ENCODE measurements at places on chromosomes 3 and 15.

DNA sequence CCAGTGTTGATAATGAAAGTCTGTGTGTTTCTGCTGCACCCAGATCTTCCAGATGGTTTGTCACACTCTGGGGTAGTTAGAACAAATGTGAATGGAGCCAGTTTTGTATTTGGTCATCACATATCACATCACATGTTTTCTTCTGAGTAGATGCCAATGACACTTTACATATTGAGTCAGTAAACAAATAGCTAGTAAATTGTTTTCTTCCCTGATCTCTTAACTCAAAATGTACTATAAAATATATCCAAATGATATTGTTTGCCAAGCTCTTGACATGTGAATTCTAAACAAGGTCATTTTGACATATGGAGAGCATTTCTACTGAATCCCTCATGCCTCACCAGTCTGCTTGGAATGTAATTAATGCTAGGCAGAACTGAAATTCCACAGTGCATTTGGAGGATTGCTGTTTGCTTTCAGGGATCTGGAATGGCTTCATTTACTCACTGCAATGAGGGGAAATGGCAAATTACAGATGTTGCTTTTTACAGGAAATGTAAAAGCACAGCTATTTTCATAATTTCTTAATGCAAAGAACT lies 45.0 kb downstream of the PDHB start:
- DNase-seq: no peak

GRCh38 chr3:759106-759505 lies 333.7 kb upstream of the CNTN6 start:
- DNase-seq: no peak

- DNase-seq: no peak
Measured at GRCh38 chr3:54941690-54942362, 14.0 kb upstream of the LRTM1 start.

DNA sequence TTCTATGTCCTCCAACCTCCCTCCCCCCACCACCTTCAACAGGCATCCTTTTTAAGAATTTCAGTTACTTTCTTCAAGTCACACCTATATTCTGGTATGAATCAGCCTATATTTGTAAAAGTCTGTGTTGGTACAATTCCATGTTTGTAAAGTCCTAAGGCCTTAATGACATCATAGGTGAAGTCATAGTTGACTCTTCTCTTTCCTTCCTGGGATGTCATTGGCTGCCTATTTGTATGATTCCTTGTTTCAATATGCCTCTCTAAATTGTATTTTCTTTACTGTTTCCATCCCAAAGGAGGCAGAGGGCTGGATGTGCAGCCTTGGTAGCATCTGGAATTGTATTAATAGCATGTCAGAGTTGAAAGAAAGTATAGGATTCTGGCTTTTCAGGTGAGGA lies 56.5 kb downstream of the ADAMTSL3 start:
- DNase-seq: no peak

DNA sequence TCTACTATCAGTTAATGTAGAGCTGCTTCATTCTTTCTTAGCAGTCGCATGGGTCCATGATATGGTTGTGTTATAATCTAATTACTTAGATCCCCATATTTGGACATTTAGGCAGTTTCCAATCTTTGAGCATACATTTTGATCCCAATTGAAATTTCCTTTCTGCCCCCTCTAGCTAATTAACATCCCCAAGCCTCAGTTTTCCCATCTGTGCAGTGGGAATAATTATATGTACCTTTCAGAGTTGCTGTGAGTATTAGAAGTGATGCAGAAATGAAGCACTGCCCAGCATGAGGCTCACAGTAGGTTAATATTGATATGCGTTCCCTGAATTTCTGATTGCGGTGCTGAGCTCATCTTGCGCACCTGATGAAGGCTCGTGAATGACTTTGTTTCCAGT lies 21.8 kb downstream of the SPSB4 start:
- no peak for DNase-seq

DNA sequence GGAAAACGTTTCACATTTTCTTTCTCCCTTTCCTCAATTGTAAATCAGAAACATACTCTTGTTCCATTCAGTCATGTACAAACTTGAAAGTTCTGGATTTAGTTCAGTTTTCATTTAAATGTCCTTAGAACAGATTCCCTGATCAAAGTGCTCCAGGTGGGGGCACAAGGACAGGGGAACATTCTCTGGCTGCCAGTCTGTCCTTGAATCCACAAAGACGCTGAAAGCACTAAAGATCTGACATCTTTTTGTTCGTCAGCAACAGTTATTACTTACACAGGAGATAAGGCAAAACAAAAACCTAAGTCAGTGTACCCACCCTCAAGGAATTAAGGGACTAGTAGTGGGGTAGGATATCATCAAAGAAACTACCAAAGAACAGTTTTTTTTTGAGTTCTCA lies 139.2 kb downstream of the GHSR start:
- no peak for DNase-seq

- no peak for DNase-seq
Measured at GRCh38 chr3:31288224-31288623, 244.5 kb upstream of the STT3B start.

DNA sequence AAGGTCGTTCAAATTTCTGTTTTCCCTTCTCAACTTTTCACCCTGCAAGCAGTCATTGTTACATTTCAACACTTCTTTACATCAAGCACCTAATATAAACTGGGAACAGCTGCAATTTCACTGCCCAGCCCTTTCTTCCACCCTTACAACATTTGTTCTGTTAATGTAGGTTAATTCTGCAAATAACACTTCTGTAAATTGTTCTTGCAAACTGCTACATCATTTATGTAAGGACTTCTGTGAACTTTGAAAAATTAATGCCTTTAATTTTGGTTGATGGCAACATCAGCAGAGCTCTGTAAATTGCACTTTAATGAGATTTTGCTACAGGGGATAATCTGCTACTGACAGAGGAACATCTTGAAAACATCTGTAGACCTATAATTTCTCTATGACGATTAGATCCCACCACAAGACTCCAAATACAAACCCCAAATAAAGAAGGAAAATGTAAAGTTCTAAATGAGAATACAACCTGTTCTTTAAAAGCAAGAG lies 93.5 kb downstream of the ZIC4 start:
- no peak for DNase-seq

GRCh38 chr15:31498756-31499155 lies 172.1 kb downstream of the KLF13 start:
- no peak for DNase-seq

GRCh38 chr3:98914210-98915080 lies 12.9 kb upstream of the DCBLD2 start:
- DNase-seq: no peak

- DNase-seq: no peak
Measured at GRCh38 chr15:57384816-57385215, 8.5 kb downstream of the CGNL1 start.

- no peak for DNase-seq
Measured at GRCh38 chr3:124636863-124637296, 93.4 kb upstream of the UMPS start.

DNA sequence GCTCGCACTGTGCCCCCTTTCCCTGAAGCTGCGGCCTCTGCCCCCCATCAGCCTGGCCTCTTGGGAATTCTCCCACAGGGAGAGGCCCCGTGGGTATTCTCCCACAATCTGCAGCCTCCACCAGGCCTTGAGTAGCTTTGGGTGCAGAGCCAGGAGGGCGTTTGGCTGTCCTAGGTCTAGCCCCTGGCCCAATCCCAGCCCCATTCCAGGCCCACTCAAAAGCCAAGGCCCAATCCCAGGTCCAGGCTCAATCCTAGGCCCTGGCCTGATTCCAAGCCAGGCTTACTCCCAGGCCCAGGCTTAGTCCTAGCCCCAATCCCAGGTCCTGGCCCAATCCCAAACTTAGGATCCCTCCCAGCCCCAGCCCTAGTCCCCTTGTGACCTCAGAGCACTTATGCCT lies 59.8 kb downstream of the CHCHD4 start:
- no peak for DNase-seq

- no peak for DNase-seq
Measured at GRCh38 chr3:44510000-44510368, 32.5 kb upstream of the ZNF445 start.

GRCh38 chr15:88484682-88485331 lies 17.3 kb downstream of the MRPS11 start:
- no peak for DNase-seq

- no peak for DNase-seq
Measured at GRCh38 chr15:28978011-28978378, 92.2 kb downstream of the APBA2 start.

DNA sequence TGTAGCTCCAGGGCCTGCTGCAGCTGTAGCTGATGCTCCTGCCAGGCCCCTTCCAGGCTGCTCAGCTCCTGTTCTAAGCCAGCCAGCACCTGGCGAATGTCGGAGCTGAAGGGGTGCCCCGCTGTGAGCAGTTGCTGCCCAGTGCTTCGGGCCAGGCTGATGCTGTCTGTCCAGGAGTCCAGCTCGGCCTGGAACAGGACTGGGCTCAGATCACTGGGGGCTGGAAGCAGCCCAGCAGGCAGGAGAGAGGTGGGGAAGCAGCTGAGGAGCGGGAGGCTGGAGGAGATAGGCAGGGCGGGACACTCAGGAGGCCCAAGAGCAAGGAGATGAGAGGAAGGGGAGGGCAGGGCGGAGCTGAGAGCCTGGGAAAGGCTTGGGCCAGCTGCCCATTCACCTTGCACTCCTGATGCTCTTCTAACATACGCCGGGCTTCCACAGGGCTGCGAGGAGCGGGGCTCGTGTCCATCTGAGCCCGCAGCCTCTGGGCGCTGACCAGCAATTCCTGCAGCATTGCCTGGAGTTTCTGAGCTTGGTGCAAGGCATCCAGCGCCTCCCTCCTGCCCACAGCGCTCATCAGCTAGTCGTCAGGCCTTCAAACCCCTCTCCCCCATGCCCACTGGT lies 23.2 kb downstream of the PLA2G4B start:
- DNase-seq: no peak

DNA sequence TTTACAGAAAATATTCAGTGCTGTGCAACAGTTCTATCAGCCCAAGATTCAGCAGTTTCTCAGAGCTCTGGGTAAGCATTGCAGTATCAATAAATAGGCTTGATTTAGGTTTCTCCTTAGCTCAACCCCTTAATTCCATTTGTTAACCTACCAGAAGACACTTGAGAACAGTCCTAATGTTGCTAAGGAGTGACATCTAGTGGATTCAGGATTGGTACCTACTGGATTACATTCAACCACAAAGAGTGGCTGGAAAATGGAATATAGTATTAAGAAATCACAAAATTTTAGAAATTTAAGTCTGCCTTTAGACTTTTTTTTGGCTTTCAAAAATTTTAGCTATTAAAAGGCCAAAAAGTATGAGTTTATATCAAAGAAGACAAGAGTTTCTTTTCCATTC lies 34.7 kb downstream of the POLG start:
- DNase-seq: no peak

- no peak for DNase-seq
Measured at GRCh38 chr3:123546133-123546755, 38.6 kb downstream of the HACD2 start.

DNA sequence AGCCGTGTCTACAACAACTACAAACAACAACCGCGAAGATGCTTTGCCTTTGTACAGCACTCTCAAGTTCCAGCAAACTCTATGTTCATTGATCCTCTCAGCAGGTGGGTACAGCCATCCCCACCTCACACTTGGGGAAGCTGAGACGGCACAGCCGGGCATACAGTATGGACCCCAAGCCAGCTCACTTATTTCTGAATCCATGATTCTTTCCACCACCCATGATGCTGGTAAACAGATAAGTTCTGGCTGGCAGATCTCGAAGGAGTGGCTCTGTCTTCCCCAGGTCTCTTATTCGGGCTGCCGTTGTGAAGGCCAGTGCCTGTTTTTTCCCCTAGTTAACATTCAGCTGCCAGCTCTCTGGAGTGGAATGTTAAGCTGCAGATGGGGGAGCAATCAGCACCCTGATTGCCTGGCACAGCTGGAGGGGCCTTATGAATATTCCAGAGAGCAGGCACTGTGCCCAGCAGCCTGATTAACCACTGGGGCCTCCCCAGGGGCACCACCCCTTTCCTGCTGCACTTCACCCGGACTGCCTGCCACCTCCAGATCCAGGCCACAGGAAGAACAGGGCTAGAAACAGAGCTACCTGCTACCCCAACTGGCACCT lies 73.2 kb downstream of the CORO2B start:
- DNase-seq: no peak

GRCh38 chr3:117499189-117499870 lies 789.8 kb downstream of the TUSC7 start:
- DNase-seq: no peak

- DNase-seq: no peak
Measured at GRCh38 chr3:184096811-184097383, at the start of gene HTR3E. TSS of gene HTR3E (plus strand) at chr3:184097064. CDS start at chr3:184097530, 466 bp downstream.

GRCh38 chr3:42102571-42102970 lies 11.4 kb downstream of the TRAK1 start:
- DNase-seq: no peak

DNA sequence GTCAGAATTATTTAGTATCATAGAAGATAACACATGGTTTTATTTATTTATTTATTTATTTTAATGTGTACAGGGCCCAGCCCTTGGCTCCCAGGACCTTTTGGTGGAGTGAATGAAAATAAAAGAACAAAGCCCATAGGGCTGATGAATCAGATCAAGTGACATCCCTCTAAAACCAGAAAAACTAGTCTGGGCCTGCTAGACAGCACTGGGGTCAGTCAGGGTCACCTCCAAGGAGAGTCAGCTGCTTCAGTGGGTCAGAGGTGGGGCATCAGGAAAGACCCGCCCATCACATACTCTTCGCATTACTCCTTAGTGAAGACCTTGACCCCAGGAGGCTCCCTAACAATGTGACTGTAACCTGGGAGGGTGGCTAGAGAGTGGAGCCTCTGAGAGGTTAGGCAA lies 12.8 kb downstream of the PPCDC start:
- DNase-seq: no peak

- no peak for DNase-seq
Measured at GRCh38 chr3:120477781-120478180, 27.0 kb upstream of the FSTL1 start.

DNA sequence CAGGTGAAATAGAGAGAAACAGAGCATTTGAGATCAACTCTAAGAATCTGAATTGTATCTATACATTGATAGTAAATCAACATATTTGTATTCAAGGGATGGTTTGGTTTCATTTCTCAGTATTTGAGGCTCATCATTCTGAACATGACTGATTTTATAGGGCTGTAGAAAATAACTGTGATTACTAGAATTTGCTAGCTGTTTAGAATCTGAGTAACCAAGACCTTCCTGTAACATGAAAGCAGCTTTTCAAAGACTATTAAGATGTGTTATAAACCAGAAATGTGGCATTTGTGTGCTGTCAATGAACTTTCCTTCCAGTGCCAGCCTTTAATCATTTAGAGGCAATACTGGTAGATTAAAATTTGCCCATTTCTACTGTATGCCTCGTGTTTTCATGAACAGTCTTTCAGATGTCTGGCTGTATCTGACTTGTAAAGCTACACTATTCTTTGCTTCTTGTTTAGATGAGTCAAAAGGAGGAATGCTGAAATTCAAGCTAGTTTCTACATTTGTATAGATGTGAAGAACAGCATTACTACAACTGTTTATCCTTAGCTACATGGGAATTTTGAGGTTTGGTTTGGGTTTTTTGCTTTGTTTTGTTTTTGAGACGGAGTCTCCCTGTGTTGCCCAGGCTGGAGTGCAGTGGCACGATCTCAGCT lies 137.3 kb upstream of the BHLHE40 start:
- DNase-seq: no peak

- no peak for DNase-seq
Measured at GRCh38 chr15:99496302-99496629, 69.5 kb upstream of the MEF2A start.

All from left renal pelvis (tissue), 4 donors.